AG09309 (cell line): ENCODE measurements at places on chromosomes 11 and 22.
A peak's percentile ranks its signal among the peaks of the same experiment; 100 is the strongest.

DNA sequence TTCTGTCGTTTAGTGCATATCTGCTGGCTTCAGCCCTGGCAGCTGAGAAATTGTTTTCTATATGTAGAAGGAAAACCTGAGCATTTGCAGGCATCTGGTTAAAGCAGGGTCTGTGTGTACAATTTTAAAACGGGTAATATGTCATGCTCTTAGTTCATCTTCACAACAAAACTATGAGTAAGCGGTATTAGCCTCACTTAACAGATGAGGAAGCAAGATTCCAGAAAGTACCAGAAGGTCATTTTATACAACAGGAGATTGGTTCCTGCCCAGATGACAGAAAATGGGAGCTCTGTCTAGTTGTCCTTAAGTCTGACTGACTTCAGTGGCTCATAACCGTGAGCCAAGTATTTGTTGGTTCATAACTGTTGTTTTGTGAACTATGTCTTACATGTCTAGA, 1.1 kb downstream of the TIMM10B start:
- DNase-seq: no peak

GRCh38 chr11:109377039-109377742, 44.8 kb upstream of the C11orf87 start:
- DNase-seq: no peak

DNA sequence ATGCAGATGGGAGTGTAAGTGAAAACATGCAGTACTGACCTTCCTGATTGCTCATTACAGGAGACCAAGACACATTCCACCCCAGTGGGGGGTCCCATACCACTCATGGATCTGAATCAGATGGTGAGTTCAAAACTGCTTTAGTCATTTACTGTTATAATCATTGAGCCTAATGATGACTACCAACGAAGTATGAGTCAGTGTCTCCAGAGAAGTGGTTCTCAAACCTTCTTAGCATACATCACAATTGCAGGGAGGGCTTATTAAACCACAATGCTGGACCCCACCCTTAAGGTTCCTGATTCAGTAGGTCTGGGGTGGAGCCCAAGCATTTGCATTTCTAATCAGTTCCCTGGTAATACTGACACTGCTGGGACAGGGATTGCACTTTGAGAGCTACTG, 75.8 kb downstream of the CD44 start:
- peak; percentile 88 for DNase-seq

DNA sequence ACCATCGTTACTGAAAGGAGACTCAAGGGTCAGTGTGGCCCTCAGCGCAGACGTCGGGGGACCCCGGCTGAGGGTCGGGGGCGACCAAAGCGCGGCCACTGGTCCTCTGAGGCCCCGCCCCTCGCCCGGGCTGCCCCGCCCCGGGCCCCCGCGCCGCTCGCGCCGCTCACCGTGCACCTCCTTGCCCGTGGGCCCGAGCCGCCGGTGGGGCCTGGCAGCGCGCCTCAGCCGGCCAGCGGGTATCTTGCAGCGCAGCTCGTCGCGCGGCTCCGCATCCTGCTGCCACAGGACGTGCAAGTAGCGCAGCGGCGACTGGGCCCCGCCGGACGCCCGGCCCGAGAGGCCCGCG, 419 bp downstream of the ANKRD54 start:
- DNase-seq: no peak

- DNase-seq: no peak
These were observed 16.4 kb upstream of the MMP7 start for GRCh38 chr11:102546923-102547471.

GRCh38 chr11:76298255-76298654, 82.7 kb downstream of the THAP12 start:
- DNase-seq: no peak

DNA sequence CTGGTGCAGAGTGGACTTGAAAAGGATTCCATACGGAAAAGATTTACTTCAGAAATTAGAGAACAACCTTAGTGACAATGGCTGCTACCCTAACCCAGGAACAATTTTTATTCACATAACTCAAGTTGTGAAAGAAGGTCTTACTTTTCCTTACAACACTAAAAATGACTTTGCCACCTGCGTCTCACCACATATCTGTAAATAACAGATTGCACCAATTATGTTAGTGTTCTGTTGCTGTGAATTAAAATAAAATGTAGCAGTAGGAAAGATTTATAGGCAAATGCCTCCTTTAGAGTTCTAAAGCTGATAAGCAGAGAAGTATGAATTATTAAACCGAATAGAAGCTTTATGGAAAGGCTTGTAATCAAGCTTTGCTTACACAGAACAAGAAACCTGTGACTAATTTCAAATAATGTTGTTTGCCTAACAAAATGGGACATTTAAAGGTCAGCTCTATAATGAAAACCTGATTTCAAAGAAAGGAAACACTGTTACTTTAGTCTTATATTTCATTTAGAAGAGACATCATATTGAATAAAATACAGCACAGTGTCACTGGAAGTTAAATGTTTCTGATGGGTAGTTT, 2237.8 kb downstream of the LRRC4C start:
- DNase-seq: no peak

GRCh38 chr11:43751726-43752125, 71.2 kb downstream of the HSD17B12 start:
- DNase-seq: no peak

DNA sequence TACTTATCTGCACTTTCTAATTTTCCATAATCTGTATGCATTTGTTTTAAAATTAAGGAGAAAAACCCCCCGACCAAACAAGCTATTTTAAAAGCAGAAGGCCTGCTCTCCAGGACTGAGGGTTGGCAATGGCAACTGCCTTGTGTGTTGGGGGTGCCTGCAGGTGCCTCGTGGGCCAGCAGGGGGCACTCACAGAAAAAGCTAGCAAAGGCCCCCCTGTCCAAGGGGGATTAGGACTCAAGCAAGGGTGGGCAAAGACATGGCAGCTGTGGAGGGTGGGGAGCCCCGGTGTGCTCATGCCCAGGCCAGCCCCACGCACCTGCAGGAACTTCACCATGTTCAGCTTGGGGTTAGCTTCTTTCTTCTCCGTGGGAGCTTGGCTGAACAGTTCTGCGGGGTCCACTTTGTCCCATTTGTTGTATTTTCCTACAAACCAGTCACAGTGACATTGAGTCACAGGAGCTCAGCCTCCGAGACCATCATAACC, 10.3 kb downstream of the TOP3B start:
- no peak for DNase-seq

DNA sequence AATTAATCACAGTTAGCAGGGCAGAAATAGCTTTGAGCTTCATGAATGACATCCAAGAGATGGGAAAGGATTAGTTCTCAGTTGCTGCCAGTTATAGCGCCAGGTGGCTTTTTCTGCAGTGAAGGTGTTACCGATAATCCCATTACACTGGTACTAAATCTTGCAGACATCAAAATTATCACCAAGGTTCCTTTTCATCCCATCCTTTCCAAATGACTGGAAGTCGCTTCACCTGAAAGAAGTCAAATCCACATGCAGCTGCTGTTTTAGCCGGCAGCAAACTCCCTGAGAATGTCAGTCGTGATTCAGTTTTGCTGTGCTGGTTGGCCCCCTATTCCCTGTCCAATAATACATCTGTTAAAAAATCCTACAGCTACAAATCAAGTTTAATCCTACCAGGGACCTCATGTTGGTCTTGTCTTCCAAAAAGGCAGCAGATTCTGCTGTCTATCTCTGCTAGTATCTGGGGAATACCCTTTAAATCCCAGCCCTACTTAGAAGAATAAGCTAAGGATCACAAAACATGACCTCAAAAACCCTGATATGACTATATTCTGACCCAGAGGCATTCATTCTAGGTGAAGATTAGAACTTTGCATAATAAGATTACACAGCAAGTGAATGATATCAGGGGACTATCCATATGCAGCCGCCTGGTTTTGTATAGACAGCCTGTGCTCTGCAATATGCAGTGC, 31.7 kb downstream of the IMMP1L start:
- DNase-seq: no peak

DNA sequence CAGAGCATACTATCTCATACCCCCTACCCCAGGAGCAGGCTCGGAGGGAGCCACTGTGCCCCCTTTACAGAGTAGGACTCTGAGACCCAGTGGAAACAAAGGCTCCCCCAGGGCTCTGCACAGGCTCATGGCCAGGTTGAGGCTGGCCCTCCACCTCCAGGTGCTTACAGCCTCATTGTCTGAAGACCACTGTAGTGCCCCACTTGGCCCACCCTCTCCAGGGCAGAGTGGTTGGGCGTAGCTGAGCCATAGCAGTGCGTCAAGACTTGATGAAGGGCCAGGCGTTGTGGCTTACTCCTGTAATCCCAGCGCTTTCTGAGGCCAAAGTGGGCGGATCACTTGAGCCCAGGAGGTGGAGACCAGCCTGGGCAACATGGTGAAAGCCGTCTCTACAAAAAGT, 1.7 kb downstream of the ANKRD13D start:
- peak; percentile 41 for DNase-seq

DNA sequence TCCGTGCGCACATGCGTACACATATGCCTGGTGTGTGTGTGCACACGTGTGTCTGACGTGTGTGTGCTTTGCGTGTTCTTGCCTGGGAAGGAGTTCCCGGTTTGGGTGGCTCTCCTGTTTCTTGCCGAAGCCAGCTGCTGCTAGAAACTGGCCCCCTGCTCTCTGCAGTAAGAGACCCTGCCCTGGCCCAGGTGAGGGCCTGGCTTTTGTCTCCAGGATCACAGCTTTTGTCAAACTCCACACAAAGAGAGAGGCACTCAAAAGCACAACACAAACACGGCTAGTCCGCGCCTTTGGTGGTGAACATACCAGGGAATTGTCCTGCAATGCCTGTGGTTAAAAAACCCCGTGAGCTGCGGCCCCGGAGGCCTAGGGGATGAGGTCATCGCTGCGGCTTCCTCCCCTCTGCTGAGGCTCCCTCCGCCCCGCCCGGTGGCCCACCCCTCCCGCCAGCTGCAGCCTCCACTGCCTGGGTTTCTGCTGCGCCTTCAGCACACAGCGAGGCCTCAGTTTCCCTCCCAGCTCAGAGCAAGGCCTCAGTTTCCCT, 88.9 kb downstream of the KCNQ1 start:
- DNase-seq: peak; percentile 52

- no peak for DNase-seq
These were observed 2.2 kb downstream of the CALCA start for GRCh38 chr11:14969901-14970323.
